Sigmoid colon (tissue), 7 donors: ENCODE measurements at places on chromosomes 1 and 21. TPM values are rescaled to one million over a fixed set of nuclear protein-coding genes. Genes with fewer than 3 reads are reported as not detected.

The SH3D21 gene
- 1.1 TPM for total RNA-seq

GRCh38 chr1:39272798-39273469 is 68.4 kb downstream of the MACF1 start:
- peak overlapping the region; percentile 88 for H3K27ac ChIP-seq
- no peak overlapping the region for H3K4me3 ChIP-seq
- peaks cover 59% of the 10 kb centered on the region for H3K4me1 ChIP-seq

DNA sequence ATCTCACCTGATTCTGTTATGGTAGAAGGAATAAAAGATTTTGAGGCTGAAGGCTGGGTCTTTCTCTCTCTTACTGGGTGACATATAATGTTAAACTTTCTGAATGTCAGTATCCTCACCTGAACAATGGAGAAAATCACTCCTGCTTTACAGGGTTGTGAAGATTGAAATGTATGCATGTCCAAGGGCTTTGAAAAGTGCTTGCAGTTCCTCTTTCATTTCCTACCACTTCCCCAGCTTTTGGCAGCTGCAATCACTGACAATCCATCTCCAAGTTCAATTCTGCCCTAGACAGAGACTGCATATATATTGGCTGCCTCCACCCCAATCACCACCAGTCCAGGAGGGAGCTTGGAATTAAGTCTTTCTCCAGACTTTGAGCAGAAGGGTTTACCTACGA is 39.8 kb downstream of the FAM78B start:
- H3K27me3 ChIP-seq: no peaks in the 10 kb centered on the region
- H3K36me3 ChIP-seq: no peaks in the 10 kb centered on the region
- no peak overlapping the region for H3K4me3 ChIP-seq
- H3K4me1 ChIP-seq: no peaks in the 10 kb centered on the region
- no peak overlapping the region for H3K27ac ChIP-seq

GRCh38 chr1:51293898-51294515 is 36.4 kb downstream of the TTC39A start:
- no peak for DNase-seq
- peaks cover 8% of the 10 kb centered on the region for H3K4me1 ChIP-seq
- no peak overlapping the region for H3K27ac ChIP-seq
- no peak overlapping the region for H3K4me3 ChIP-seq
- no peaks in the 10 kb centered on the region for H3K27me3 ChIP-seq

DNA sequence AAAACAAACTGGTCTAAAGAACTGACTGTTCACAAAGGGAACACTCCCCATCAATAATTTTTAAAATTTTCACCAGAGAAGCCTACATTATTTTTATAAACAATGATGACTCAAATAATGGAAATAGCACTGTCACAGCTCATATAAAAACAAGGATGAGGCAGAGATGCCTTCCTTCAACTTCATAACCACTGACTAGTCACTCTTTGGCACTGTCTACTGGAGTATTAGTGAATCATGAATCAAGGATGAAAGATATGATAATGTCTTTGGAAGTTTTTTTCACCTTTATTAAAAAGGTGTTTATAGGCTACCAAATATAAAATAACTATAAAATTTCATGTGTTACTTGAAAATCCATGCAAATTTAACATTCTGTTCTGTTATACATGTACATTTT is 316.9 kb downstream of the VAV3 start:
- no peak for DNase-seq
- H3K27me3 ChIP-seq: no peaks in the 10 kb centered on the region
- peaks cover 14% of the 10 kb centered on the region for H3K4me1 ChIP-seq
